ENCODE measurements at places on chromosomes 11 and 22.

- ATAC-seq = no peak
Measured at GRCh38 chr22:38489142-38489541, 17.0 kb downstream of the DDX17 start.

DNA sequence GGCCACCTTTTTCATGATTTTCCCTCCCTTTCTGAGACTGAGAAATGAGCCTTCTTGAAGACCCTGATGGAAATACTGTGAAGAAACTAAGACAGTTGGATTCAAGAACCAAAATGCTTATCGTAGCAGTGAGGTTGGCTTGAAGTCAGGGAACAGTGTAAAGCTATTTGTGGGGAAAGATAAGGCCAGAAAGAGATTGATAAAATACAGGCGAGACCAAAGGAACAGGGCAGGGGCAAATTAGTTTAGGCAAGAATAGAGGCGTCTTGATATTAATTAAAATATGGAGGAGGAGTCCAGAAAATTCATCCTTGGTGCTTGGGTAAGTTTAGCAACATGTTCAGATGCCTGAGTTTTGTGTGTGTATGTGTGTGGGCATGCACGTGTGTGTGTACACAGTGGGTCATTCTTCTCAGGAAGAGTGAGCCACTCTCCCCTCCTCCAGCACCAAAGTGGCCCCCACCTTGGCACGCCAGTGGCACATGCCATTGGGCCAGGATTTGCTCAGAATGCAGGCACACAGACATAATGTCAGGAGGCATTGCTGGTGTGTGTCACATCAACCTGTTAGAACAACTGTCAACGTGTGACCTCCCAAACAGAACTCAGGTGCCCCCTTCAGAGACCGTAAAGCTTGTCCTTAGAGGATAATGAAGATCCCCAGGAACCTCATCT is 3.9 kb upstream of the EHF start:
- ATAC-seq = no peak

DNA sequence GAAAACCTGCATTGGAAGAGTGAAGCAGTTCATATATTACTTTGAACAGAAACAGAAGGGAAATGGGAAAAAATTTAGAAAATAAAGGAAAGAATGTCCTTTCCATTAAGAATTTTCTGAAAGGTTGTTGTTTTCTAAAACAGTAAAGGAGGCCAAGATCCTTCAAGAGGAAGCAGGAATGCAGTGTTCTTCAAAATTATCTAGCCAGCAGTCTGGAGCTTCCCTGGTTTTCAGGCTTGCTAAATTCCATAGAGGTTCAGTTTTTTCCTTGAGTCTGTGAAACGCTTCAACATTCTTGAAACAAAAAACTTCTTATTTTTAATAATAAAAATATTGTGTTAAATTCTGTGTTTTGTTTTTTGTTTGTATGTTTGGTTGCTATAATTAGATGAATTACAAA is 189.0 kb upstream of the ANO3 start:
- ATAC-seq = no peak

DNA sequence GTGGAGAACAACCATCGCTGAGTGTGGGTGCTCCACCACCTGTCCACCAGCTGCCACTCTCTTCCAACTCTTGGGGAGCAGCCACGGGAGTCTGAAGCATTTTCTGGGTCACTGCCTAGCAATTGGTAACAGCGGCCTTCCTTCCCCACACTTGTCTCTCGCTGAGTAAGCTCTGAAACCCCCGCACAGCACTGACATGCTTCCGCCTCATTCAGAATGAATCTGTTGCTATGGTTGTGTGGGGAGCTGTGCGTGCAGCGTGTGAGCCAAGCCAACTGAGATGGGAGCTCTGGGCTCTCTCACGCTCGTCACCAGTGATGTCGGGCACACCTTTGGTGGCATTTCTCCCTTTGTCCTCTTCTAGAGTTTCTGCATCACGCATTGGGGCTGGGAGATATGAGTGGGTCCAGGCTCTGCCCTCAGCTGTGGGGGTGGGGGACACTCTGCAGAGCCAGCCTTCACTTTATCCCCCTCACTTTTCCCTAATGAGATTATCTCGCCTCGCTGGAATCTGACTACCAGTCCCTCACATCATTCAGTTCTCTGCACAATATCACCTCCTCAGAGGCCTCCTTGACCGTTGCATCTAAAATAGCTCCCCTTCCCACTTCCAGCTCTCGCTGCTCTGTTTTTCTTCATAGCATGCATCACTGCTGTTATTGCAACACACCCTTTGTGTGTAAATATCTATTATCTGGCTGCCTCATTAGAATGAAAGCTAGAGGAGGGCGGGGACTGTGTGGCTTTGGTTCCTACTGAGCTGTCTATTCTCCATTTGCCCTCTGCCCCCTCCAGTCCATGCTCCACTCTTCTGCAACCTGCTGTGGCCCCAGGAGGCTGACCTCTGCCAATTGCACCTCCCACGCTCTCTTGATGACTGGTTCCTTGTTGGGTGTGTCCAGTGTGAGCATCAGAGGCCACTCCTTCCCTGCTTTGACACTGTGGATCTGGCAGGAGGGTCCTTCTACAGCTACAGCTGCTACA is 569.9 kb upstream of the CADM1 start:
- ATAC-seq = peak; percentile 34

DNA sequence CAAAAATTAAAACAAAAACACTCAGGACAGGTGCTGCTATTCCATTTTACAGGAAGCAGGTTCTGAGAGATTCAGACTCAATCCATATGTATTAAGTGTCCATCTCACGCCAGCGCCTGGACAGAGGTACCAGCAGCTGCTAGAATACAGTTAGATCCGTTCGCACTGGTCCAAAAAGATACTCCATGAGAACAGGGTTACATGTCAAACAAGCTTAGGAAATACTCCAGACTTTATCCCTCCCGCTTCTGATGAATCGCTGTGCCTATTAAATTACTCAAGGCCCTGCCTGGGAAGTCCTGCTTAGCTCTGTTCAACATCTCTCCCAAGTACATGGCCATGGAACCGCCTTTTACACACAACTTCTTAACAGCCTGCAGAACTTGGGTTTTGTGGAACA is 50.2 kb upstream of the SLC35C1 start:
- no peak for ATAC-seq

- ATAC-seq = no peak
Measured at GRCh38 chr11:95728790-95729189, 60.8 kb downstream of the FAM76B start.
